Neural progenitor cell (in vitro differentiated cells): ENCODE measurements at places on chromosomes 3 and 15. TPM values are rescaled to one million over a fixed set of nuclear protein-coding genes. Genes with fewer than 3 reads are reported as not detected.
A peak's percentile ranks its signal among the peaks of the same experiment; 100 is the strongest.

The RARRES1 gene
- 0.21 and 0.62 TPM in 2 replicates for total RNA-seq

DNA sequence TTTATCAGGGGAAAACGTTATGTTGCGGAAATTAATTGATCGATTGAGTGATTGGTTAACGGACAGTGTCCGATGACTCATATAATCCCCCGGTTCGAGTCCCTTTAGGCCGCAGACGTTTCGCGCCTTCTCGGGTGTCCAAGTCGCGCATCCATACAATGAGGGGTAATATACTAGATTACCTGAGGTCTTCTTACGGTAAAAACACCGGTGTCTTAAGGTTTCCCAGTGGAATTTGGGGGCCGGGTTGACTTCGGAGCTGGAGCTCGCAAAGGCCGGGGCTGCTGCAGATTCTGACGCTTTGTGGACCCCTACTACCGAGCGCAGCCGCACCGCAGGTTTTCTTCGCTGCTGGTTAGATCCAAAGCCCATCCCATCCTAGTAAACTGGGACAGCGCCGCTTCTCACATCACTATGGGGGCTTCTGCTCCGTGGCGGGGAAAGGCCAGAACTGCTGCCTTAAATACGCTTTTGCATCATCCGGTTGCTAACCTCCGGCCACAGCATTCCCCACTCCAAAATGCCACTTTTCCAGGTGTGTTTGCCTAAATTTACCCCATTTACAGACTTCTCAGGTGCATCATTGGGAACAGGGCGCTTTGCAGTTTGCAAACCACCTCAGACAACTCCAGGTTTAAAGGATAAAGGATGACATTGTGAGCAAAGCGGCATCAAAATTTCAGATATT is 858 bp upstream of the SACM1L start:
- peak; percentile 81 for DNase-seq

- peak; percentile 85 for DNase-seq
Observed at GRCh38 chr15:93087825-93088199, 1.2 kb downstream of the RGMA start.

DNA sequence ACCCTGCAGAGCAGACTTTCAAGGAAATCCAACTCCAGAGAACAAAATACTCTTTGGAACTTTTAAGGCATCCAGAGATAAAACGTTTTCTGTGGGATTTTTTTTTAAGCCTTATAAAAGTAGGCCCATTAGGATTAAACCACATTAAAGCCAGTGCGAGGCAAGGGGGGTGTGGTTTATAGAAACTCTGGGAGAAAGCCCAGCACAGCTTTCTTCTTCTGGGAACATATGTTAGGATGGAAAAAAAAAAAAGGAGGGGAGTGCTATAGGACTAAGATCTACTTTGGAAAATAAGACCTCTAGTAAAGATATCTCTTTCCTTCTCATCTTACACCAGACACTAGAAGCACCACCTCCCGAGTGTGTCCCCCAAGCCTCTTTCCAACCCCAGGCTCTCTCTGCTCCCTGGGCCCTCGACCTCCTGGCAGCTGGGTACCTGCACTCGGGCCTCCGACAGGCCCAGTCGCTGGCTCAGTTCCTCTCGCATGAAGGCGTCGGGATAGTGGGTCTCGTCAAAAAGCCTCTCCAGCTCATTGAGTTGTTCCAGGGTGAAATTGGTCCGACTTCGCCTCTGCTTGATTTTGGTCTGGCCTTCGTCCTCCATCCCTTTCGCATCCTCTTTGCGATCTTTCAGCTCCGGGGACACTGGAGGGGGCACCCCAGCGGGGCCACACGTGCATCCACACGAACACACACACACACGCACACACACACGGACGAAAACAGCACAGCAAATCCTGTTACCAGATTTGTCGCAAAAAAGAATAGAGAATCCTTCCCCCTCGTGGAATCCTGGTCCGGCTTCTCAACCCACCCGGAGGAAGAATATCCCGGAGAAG is 3.8 kb downstream of the SHOX2 start:
- DNase-seq: peak; percentile 39

The LYZL4 gene
- total RNA-seq: not detected in 2 replicates

The IFT80 gene
- total RNA-seq: 69.0 and 90.0 TPM in 2 replicates

The SKOR1 gene
- total RNA-seq: 0.09 and 0.51 TPM in 2 replicates

DNA sequence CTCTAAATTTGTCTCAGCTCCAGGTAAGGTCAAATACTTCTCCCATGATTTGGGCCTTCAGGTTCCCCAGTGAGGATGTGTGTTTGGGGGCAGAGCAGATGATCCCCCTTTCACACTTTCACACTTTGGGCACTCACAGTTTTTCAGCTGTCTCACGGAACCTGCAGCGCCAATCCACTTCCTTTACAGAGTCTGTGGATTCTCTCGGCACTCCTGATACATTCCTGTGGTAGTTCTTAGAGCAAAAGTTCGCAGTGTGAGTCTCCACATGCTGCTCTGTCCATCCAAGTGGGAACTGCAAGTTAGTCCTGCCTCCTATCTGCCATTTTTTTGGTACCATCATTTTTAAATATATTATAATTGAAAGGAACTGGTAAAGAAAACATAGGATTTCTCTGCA is 20.2 kb upstream of the CPOX start:
- DNase-seq: no peak

The IQCF6 gene
- not detected in 2 replicates for total RNA-seq

DNA sequence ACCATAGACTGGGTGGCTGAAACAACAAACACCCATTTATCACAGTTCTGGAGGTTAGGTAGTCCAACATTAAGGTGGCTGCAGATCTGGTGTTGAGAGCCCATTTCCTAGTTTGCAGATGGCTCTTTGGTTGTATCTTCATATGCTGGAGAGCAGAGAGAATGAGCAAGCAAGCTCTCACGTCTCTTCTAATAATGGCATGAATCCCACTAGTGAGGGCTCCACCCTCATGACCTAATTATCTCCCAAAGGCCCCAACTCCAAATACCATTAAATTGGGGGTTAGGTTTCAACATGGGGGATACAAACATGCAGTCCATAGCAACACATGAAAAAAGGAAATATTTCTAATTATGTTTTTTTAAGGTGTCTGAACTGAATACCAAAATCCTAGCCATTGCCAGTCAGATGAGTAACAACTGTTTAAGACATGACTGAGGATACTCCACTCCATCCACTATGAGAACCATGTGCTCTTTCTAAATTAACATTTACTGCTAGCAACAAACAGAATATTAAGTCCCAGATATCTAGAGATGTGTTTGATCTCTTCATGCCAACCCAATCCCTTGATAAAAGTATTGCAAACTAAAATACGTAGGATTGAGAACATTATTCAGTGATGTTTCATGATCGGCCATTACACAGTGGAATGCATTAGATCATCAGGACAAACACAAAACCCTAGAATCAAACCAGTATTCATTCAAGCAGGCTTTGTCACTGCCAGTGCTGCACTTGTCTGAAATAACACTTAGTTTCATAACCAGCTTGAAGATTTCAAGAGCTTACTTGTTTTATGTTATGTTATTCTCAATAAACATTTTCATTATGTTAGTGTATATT is 340.3 kb downstream of the SLC9A9 start:
- DNase-seq: no peak

- no peak for DNase-seq
Observed at GRCh38 chr3:16304061-16305010, 39.3 kb downstream of the OXNAD1 start.

DNA sequence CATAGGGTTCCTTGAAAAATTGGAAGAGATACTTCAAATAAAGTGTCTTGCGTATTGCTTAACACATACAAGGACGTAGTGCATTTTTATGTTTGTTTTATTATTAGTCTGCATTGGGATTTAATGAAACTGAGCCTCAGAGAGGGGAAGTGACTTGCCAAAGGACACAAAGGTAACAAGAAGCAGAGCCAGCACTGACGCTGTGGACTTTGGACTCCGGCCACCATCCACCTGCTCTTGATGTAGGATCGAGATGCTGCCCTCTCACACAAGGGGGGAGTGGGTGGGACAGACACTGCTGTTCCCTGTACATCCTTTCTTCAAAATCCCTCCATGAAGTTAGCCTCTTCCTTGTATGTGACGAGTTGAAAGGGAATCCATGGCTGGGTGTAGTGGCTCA is 435.4 kb upstream of the RGMA start:
- DNase-seq: no peak

DNA sequence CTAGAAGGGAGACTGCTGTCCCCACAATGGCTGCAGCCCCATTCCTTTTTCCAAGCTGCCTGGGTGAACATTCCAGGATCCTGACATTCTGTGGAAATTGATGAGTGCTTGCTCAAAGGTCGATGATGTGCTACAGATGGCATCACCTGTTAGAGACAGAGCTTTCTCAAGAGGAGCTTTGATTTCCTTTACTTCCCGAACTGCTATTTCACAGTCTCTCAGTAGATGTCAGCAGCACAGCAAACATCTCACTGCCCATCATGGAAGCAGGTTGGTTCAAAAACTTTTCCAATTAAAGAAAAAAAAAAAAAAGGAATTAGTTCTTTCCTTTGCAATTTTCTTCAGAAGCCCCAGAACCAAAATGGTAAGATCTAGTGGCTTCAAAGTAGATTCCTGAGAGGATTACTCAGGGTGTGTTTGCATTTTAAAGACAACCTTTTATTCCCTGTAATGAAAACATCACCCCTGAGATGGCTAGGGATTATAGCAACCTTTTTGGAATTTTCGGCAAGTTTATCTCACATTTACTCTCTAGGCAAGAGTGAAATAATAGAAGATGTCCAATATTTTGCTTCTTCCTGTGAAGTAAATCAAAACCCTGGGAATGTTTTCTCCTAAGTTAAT is 44.8 kb downstream of the POLR2M start:
- peak; percentile 63 for DNase-seq

The ECT2 gene
- 163 and 267 TPM in 2 replicates for total RNA-seq

- peak; percentile 46 for DNase-seq
Observed at GRCh38 chr3:102536456-102536855, 101.6 kb downstream of the ZPLD1 start.

DNA sequence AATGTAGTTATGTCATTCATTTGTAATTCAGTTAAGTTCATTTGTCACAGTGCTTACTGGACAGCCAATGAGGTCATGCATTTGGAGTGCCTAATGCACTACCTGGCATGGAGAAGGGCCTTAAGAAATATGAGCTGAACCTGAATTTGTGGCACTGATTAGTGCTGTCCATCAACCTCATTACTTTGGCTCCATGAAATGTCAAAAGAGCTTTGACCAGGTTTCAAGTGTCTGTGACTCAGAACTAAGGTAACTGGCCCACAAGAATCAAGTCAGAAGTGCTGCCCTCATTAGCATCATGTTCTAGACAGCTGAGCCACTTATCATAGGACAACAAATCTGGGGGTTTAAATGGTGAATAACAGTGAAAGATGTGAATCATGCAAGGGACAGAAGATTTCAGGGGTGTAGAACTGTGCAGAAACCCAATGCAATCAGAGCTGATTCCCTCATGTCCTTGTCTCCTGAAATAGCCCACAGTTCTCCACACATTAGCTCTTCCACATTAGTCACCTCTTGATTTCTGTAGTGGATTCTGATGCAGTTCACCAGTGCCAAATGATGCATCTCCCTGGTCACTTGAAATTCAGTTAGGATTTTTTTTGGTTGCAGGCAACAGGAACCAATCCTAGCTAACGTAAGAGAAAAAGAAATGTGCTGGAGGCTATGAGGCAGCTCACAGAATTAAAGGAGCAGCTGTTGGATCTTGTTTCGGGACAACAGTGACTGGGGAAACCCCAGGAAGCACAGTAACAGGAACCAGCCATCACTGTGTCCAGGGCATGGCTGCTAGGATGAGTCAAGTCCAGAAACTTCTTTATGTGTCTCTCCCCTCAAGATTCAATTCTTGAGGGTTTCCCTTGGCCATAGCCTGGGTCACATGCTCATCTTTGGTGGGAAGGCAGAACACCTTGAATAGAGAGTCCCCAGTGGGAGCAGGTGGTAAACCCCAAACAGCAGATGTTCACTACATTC is 38.7 kb downstream of the CHST2 start:
- DNase-seq: no peak

DNA sequence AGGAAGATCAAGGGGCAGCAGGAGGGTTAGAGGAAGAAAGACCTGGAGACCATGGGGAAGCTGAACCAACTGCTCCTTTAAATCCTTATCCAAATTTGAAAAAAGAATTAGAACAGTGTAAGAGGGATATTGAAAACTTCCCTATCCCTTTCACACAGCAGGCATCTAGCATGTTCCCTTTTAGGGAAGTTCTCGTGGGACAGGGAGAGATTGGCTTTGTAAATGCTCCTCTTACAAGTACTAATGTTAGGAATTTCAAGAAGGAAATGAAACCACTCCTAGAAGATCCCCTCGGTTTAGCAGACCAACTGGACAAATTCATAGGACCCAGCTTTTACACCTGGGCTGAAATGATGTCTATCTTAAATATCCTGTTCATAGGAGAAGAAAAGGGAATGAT is 41.5 kb downstream of the PPCDC start:
- no peak for DNase-seq
